Stimulated activated CD4-positive, alpha-beta T cell treated with anti-CD3 and anti-CD28 coated beads, Interleukin-2, amount 100 ng/mL, for 48 hours (primary cell): ENCODE measurements at places on chromosomes 12 and 14.

- DNase-seq = no peak
Measured at GRCh38 chr14:49692193-49692757, 645 bp upstream of the KLHDC1 start.

GRCh38 chr12:80968326-80968725 is 30.6 kb upstream of the LIN7A start:
- no peak for DNase-seq

- no peak for DNase-seq
Measured at GRCh38 chr14:54487771-54488170, 1.0 kb downstream of the GMFB start.

DNA sequence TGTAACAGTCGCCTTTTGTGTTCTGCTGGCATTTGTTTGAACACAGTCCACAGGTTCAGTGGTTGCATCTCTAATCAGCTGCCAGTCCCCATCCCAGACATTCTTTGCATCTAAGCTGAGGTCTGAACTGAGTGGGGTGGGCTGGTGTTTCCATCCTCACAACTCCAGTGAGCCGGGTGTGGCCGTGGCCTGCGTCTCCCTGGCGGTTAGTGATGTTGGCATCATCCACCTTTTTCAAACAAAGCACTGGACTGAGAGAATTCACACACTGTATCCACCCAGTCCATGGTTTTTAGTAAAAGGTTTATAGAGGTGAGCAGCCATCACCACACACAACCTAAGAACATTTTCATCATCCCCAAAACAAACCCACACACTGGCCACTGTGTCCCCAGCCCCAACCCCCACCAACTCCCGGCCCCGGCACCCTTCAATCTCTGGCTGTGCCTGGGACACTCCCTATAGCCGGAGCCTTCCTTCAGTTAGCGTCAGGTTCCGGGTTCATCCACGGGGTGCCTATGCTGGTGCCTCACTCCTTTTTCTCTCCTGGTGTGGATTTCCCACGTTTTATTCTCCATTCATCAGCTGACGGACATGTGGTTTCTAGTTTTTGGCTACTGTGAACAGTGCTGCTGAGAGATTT is 6.5 kb downstream of the DDX51 start:
- no peak for DNase-seq

- DNase-seq = no peak
Measured at GRCh38 chr14:93329965-93330608, 2.7 kb downstream of the BTBD7 start.

GRCh38 chr12:119713551-119714031 is 45.7 kb downstream of the PRKAB1 start:
- DNase-seq = no peak

DNA sequence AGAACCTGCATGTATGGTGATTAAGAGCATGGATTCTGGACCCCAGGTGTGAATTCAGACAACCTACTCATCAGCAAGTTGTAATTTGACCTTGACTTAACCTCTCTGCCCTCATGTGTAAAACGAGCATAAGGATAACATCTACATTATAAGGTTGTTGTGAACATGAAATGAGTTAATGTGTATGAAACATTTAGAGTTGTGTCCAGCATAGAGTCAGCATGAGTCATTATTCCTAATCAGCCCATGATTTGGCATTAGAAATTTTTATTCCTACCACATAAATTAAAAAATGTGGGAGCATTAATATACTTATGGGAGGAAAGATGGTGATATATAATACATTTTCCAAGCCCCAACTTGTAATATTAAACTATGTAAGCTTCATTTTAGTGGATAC is 95.9 kb upstream of the DDHD1 start:
- DNase-seq = no peak

DNA sequence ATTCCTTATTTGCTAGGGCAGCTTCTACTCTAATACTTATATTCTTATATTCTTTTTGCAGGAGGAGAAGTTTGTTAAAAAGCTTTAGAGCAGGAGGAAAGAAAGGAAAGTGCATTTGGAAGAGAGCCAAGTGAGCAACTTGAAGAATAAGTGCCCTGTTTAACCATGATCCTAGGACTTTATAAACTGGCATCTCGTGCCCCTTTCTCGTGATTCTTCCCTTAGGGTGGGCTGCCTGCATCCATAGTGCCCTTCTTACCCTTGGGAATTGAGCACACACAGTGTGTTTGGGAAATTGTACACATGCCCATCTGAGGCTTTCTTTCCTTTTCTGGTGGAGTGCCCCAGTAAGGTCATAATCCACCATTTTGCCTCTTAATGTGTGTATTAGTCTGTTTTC is 141.9 kb downstream of the NUBPL start:
- no peak for DNase-seq

DNA sequence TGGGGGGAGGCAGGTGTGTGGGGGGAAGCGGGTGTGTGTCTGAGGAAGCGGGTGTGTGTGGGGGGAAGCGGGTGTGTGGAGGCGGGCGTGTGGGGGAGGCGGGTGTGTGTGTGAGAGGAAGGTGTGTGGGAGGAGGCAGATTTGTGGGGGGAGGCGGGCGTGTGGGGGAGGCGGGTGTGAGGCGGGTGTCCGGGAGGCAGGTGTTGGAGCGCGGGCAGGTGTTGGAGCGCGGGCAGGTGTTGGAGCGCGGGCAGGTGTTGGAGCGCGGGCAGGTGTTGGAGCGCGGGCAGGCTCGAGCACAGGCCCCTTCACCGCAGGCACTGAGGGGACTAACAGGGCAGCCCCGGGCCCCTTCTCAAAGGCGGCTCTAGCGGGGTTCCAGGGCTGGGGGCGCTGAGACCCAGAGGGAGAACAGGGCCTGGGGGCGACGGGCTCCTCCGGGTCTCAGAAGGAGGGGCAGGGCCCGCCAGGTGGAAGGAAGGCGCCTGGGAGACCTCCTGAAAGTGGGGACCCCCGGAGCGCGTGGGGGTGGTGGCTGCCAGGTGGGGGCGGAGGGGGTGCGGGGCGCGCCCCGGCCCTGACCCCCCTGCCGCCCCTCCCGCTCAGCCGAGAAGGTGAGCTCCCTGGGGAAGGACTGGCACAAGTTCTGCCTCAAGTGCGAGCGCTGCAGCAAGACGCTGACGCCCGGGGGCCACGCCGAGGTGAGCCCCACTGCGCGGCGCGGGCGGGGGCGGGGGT is 3.2 kb downstream of the CRIP2 start:
- DNase-seq = no peak

DNA sequence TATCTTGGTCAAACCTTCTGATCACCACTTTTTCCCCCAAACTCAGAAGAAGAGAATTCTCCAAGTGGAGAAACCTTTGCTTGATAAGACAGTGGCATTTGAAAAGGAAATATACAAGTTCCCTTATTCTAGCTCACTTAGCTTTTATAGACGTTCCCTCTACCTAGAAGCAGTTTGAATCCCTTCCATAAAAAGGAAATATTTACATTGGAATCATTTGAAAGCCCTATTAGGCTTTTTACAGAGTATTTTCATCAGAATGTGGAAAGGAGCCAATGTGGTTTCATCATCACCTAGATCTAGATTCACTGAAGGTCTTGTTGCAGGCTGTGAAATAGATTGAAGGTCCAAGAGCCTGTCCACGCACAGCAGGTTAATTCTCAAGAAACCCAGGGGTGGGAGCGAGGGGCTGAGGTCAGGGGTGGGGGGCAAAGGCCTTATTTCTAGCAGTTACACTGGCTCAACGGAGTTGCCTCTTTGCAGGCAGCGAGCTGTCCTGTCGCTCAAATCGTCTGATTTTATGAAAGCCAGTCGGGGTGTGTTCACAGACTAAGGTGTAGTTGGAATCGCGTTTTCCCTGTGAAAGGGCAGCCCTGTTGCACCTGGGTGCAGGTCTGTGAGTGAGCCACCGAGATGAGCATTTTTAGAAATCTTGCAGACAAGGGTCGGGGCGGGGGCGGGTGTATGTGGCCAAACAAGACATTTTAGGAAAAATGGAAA is 45.6 kb downstream of the AACS start:
- DNase-seq = no peak

DNA sequence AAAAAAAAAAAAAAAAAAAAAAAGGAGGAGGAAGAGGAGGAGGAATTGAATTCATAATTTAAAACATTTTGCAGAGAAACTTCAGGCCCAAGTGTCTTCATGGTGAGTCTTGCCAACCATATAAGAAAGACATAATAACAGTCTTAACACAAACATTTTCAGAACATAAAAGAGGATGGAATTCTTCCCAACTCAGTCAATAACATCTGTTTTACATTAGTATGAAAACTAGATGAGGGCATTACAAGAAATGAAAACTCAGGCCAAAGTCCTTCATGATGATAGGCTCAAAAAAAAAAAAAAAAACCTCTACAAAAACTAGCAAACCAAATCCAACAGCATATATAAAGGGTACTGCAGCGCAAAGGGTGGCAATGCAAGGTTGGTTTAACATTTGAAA is 151.6 kb downstream of the FOXA1 start:
- DNase-seq = no peak

DNA sequence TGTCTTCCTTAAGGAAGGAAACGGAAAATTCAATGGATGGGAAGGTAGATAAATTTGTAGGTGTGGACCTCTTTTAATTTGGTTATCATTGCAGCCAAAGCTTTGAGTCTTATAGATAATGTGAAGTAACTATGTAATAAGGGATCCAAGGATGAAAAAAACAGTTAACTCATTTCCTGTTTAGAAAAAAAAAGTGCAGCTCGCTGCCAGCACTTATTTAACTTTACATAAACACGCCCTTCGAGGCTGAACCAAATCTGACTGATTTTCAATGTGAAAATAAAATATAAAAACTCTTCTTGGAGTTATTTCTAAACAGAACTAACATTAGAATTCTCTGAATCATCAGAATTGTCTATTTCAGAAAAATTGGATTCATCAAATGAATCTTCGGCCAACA is 7.0 kb downstream of the NUBPL start:
- DNase-seq = no peak

- no peak for DNase-seq
Measured at GRCh38 chr14:103384450-103385151, 614 bp upstream of the MARK3 start.

- no peak for DNase-seq
Measured at GRCh38 chr12:22480016-22480415, 64.3 kb downstream of the C2CD5 start.

- no peak for DNase-seq
Measured at GRCh38 chr12:58071994-58072393, 130.6 kb downstream of the ATP23 start.

GRCh38 chr12:106030210-106031071 is 108.3 kb downstream of the NUAK1 start:
- DNase-seq = no peak

- no peak for DNase-seq
Measured at GRCh38 chr12:49244176-49244575, 20.7 kb upstream of the TUBA1C start.

GRCh38 chr12:2678426-2678825 is 116.3 kb upstream of the FKBP4 start:
- no peak for DNase-seq

- DNase-seq = no peak
Measured at GRCh38 chr12:102745971-102746600, 171.0 kb downstream of the PAH start.

GRCh38 chr12:100460702-100461101 is 13.0 kb upstream of the NR1H4 start:
- DNase-seq = no peak

GRCh38 chr12:70605976-70606375 is 31.3 kb downstream of the PTPRB start:
- DNase-seq = no peak

- DNase-seq = no peak
Measured at GRCh38 chr12:57401165-57401564, 29.7 kb downstream of the R3HDM2 start.

GRCh38 chr12:48029491-48030172 is 25.4 kb upstream of the COL2A1 start:
- DNase-seq = no peak

DNA sequence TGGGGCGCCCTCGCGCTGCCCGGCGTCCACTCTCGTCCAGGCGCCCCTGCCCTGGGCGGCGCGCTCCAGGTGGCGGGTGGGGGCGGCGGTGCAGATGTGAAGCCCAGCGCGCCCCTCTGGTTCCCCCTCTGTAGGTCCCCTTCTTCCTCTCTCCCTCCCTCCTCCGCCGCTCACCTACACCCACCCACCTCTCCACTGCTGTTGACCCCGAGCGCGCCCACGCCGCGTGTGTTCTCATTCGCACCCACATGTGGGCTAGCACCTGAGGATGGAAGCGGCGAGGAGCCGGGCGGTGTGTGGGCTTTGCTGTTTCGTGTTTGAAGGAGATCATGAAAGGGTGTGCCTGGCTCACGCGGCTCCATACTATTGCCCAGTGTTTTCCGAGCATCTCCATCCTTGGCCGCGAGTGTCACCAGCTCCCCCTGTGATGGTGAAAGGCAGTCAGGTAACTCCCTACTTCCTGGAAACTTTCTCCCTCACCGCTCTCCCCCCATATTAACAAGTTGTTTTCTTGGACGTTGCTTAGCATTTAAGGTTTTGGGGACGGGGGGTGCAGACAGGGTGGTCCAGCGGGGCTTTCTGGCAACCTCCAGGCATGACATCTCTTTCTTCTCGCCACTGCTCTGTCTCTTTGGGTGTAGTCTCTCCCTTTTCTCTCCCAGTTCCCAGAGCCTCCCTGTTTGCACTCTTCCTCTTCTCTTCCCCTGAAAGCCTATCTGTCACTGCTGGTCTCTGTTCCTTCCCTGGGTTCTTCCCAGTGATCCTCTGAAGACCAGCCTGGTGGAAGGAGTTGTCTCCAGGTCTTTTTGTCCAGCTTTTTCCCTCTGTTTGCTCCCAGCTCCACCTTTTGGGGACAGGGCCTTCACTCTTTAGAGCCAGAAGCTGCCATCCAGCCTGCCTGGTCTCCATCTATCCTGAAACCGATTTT is 1.6 kb downstream of the CACNA1C start:
- no peak for DNase-seq

GRCh38 chr12:116684891-116685290 is 53.0 kb downstream of the SPRING1 start:
- DNase-seq = no peak

DNA sequence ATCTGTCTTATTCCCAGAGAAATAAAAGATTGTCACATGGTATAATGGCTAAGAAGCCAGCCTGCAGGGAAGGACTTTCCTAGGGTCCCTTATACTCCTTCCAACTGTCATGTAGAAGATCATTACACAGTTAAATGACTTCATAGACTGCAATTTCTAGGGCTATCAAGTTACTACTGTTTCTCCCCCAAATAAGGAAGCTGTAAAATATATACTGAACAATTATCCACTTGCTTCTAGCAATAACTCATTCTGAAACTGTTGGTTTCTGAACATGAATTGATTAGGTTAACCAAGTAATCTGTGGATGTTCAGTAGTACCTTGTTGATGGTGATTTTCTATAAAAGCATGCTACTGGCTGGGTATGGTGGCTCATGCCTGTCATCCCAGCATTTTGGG is 44.6 kb downstream of the A2ML1 start:
- no peak for DNase-seq
